Airway epithelial cell (primary cell): ENCODE measurements at places on chromosomes 6 and 20. TPM values are rescaled to one million over a fixed set of nuclear protein-coding genes. Genes with fewer than 3 reads are reported as not detected.

The GPX5 gene
- not detected in 2 replicates for total RNA-seq

The LHFPL5 gene
- total RNA-seq = 0.21 TPM in 1 of 2 replicates, not detected in the other

The DCBLD1 gene
- 28.8 and 43.5 TPM in 2 replicates for total RNA-seq

The PRND gene
- total RNA-seq = not detected in 2 replicates

The OPRM1 gene
- 0.42 TPM in 1 of 2 replicates, not detected in the other for total RNA-seq

The OLIG3 gene
- not detected in 2 replicates for total RNA-seq

The JPH2 gene
- total RNA-seq = 0.14 and 0.19 TPM in 2 replicates

The SSTR4 gene
- total RNA-seq = not detected in 2 replicates

The CLIC5 gene
- not detected in 2 replicates for total RNA-seq

The MACROD2 gene
- 0.92 TPM in 1 of 2 replicates, not detected in the other for total RNA-seq

The MOG gene
- total RNA-seq = not detected in 2 replicates

The ABHD16B gene
- not detected in 2 replicates for total RNA-seq

The WFDC2 gene
- total RNA-seq = 1.3 and 4.9 TPM in 2 replicates

The ASIP gene
- total RNA-seq = not detected in 2 replicates

The ADAM33 gene
- total RNA-seq = 0.79 TPM in 1 of 2 replicates, not detected in the other

The NRSN1 gene
- total RNA-seq = not detected in 2 replicates

The RAET1G gene
- 30.8 and 34.7 TPM in 2 replicates for total RNA-seq

The POLH gene
- total RNA-seq = 14.4 and 22.1 TPM in 2 replicates

The SPACA1 gene
- total RNA-seq = not detected in 2 replicates

The TSBP1 gene
- total RNA-seq = not detected in 2 replicates

The HCRTR2 gene
- not detected in 2 replicates for total RNA-seq

The BPI gene
- not detected in 2 replicates for total RNA-seq
